ENCODE measurements at places on chromosomes 7 and 10.

- no peak for DNase-seq
Observed at GRCh38 chr10:34854147-34854601, 39.1 kb upstream of the PARD3 start.

DNA sequence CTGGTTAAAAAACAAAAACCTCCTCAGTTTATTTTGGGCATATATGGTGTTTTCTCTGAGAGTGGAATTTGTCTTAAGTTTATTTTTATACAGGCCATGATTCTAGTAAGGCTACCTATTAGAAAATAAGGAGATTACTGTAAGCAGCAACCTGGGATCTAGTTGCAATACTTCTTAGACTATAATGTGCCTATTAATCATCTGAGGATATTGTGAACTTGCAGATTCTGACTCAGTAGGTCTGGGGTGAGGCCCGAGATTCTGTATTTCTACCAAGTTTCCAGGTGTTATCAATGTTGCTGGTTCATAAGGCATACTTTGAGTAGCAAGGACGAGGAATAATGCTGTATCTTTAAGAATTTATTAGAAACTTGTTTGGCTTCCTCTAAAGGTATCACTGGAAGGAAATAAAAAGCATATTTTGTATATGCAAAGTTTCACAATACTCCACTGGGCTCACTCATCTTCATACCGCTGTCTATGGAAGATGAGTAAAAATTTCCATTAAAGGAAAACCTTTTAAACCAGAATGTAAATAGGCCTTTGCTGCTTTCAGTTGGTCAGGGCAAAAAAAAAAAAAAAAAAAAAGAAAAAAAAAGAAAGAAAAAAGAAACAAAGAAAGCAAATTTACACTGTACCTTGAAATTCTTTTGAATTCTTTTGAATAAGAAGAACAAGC lies 105.8 kb downstream of the BMPER start:
- no peak for DNase-seq

GRCh38 chr7:42930889-42931288 lies 1.1 kb downstream of the PSMA2 start:
- no peak for DNase-seq

DNA sequence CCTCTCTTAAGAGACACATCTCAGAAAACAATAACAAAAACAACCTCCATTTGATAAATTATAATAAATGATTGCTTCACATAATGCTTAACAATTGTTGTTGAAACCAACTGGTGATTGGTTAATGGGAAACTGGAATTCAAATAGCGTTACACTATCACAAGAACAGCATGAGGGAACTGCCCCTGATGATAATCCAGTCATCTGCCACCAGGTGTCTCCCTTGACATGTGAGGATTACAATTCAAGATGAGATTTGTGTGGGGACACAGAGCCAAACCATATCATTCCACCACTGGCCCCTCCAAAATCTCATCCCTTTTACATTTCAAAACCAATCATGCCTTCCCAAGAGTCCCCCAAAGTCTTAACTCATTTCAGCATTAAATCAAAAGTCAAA lies 375.9 kb downstream of the BMPER start:
- no peak for DNase-seq

GRCh38 chr10:130127364-130128061 lies 8.7 kb upstream of the GLRX3 start:
- DNase-seq, result peak; percentile 86

DNA sequence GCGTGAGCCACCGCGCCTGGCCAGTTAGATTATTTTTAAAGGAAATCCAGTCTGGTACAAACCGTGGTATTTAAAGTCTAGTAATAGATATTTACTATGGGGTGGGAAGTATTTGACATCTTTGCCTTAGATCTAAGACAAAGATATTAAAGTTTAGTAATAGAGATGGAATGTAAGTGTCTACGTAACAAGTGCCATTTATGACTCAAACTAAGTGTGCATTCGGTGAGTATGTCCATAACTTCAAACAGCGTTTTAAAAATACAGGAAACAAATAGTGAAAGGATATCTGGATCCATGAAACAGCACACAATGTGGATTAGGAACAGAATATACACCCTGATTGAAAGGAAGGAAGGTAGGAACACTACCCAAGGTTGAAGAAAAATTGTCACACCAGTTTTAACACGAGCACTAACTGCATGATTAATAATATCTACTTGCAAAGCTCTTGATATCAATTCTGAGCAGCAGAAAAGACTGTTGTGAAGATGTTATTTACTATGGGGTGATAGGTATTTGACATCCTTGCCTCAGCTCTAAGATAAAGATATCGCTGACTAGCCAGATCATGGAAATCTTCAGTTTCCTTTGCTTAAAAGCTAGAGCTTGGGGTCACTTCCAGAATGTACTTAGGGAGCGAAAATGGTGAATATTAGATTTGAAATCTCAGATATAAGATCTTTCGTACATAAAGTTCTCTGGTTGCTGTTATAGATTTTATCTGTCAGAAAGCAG lies 48.7 kb downstream of the EPC1 start:
- DNase-seq, result no peak

DNA sequence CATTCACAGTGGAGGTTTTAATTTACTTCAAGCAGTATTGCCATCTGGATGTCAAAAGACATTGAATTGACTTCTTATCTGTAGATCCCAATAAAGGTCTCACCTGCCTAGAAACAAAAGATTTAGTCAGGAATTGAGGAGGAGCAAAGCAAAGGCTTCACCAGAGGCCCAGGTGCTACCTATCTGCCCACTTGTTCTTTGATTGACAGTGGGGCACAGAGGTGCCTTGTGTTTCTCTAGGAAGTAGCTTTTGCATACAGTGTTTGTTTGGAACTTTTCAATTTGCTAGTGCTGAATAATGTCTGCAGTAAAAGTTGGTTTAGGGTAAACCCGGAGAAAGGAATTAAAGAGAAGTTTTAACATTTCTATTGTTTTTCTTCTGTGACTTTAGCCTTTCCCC lies 40.4 kb downstream of the AUTS2 start:
- no peak for DNase-seq

GRCh38 chr7:6030988-6031387 lies at the start of gene ANKRD61:
Gene ANKRD61 (plus strand): TSS chr7:6031376. CDS start chr7:6031376, 0 bp downstream.
- no peak for DNase-seq

GRCh38 chr7:152899004-152899403 lies 139.5 kb downstream of the ACTR3B start:
- no peak for DNase-seq

- DNase-seq, result no peak
Observed at GRCh38 chr7:38893061-38893460, 15.9 kb downstream of the VPS41 start.

GRCh38 chr10:79384773-79385391 lies 37.6 kb downstream of the PPIF start:
- DNase-seq, result no peak

DNA sequence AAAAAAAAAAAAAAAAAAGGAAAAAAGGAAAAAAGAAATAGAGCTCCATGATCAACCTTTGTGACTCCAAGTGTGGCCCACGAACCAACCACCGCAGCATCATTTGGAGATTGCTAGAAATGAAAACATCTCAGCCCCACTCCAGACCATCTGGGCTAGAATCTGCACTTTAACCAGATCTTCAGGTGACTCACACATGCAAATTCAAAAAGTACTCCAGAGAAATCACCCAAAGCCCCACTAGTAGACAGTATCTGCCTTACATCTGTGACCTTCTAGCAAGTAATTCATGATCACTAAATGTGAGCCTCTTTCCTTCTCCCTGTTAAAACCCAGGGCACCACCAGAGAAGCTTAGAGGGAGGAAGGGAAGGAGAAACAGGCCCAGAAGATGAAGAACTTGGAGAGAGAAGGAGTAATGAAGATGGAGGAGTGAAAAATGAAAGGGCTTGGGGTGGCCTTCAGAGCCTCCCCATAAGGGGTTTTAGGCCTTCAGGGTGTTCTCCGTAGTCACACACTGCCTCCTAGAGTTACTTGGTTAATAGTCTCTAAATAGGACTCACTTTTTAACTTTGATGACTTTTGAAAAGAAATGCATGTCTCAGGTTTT lies 94.0 kb downstream of the SLC37A3 start:
- DNase-seq, result peak; percentile 59

- DNase-seq, result no peak
Observed at GRCh38 chr10:71271662-71272055, 47.4 kb upstream of the SLC29A3 start.

DNA sequence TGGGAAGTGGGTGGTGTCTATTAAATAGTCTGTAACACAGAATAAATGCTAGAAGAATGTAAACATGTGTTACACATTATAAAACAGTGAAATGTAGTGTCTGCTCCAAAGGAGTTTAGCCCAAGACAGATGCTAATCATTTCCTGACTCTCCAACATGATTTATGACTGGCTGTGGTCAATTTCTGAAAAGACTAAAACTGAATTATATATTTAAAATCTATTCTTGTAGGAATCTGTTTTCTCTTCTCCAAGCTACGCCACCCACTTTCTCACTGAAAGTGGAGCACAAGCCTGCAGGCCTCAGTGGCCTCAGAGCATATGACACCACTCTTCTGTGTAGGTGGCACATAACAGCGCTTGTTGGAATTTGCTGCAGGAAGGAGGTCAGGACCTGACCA lies 44.4 kb downstream of the CTTNBP2 start:
- no peak for DNase-seq

GRCh38 chr7:19587291-19587690 lies 121.5 kb downstream of the POLR1F start:
- no peak for DNase-seq

- no peak for DNase-seq
Observed at GRCh38 chr7:128919881-128920799, 9.6 kb upstream of the KCP start.

GRCh38 chr10:26981232-26981824 lies 119.0 kb downstream of the ANKRD26 start:
- DNase-seq, result no peak

DNA sequence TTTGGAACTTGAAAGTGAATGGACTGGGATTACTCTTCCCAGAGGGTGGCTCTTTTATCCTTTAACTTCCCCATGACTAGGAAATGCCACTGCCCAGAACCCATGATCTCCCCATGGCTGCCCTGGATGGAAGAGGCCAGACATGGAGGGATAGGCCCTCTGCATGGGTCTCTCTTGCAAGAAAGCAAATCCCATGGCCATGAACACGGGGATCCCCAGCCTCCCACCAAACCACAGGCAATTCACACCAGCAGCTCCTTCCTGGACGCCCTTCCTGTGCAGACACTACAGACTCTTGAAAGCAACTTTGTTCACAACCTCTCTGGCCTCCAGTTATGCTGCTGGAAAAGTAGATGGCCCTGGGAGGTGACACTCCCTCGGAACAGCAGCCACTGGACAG lies 55.0 kb downstream of the EBF3 start:
- DNase-seq, result no peak

GRCh38 chr7:80142853-80143580 lies 8.4 kb downstream of the GNAI1 start:
- no peak for DNase-seq

DNA sequence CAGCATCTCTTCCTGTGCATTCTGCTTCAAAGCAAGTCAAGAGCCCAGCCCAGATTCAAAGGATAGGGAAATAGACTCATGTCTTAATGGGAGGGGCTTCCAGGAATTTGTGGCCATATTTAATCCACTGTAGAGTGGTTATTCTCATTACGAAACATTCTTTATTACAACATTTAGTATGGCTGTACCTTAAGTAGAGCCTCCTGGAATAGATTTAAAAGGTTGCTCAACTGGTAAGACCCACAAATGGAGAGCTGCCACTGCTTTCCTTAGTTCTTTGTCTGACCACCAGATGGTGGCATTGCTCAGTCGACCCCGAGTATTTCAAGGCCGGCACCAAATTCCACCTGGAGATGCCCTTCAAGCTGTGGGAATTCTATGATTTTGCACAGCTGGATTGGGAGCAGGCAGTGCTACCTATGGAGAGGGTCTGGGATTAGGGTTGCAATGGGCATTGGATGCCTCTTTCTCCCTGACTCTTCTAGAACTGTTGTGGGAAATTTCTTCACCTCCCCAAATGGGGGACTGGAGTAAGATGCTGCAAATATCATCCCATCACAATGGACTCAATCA lies 102.2 kb downstream of the RBM20 start:
- DNase-seq, result peak; percentile 71

- no peak for DNase-seq
Observed at GRCh38 chr7:17696422-17696821, 243.9 kb downstream of the SNX13 start.

GRCh38 chr10:127278001-127278400 lies 81.6 kb upstream of the INSYN2A start:
- DNase-seq, result no peak

DNA sequence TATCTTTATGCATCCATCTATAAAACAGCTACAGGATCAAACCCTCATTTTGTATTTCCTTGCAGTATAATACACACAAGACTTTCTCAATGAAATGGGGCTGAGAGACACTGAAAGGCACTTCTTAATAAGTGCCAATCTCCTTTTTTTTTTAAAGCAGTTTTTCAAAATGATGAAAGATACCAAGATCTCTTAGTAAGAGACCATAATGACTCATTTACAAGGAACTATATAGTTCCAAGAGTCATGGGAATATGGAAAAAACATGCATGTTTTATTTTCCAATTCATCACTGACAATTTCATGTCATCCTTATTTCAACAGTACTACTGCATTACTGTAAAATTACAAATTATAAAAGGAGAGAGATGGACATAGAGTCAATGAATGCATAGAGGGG lies 973.7 kb downstream of the GATA3 start:
- DNase-seq, result no peak

GRCh38 chr10:114403541-114404161 lies 651 bp downstream of the AFAP1L2 start:
- DNase-seq, result no peak

DNA sequence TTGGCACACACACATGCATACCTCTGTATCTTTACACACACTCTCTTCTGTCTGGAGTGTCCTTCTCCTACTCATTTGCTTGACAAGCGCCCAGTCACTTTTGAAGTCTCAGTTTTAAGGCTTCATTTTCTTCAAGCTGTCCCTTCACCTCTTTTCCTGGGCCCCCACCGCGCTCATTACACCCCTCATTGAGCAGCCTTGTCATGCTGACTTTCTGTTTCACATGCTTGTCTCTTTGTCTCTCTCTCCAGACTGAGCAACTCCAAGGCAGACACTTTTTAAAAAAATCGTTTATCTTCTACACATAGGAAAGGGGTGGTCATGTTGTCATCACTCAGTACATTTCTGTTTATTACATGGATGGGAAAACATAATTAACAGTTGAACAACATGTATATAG lies 225.2 kb upstream of the FZD1 start:
- DNase-seq, result no peak

GRCh38 chr10:125023862-125024496 lies 82.1 kb downstream of the ZRANB1 start:
- DNase-seq, result no peak

DNA sequence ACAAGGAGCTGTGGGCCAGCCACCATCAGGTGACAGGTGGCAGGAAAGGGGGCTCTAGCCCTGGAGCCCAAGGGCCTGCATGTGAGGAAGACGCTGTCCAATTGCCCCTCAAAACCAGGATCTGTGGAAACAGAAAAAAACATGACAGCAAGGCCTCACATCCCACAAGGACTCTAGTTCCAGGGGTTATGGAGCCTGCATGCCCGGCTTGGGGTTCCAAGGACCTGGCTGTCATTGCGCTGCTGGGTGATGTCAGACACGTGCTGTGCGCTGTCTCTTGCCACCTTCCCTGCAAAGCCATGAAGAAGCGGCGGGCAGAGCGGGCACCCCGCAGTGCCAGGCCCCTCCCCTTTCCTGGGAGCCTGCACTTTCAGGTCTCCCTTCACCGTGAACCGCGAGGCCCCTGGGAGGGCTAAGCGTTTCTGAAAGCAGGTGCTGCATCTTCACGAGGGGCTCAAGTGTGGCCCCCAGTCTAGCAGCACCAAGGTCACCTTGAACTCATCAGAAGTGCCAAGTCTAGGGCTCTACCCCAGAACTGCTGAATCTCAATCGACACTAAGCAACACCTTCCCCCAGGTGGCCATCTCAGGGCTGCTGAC lies 15.1 kb upstream of the CRYGN start:
- DNase-seq, result no peak

GRCh38 chr7:64574540-64575099 lies 11.7 kb upstream of the ZNF680 start:
- DNase-seq, result no peak

All from activated CD4-positive, alpha-beta T cell treated with anti-CD3 and anti-CD28 coated beads, Interleukin-2, Interleukin-6, amounts not matched to agents 100 ng/mL and 50 ng/mL, durations not matched to agents 16 hours and 8 hours (primary cell).